Stimulated activated CD4-positive, alpha-beta T cell treated with anti-CD3 and anti-CD28 coated beads, Interleukin-1b, Interleukin-23, amount 100 ng/mL, for 1 hour (primary cell): ENCODE measurements at places on chromosomes 11 and 22.

- no peak for DNase-seq
Measured at GRCh38 chr11:2507212-2507901, 62.5 kb downstream of the KCNQ1 start.

DNA sequence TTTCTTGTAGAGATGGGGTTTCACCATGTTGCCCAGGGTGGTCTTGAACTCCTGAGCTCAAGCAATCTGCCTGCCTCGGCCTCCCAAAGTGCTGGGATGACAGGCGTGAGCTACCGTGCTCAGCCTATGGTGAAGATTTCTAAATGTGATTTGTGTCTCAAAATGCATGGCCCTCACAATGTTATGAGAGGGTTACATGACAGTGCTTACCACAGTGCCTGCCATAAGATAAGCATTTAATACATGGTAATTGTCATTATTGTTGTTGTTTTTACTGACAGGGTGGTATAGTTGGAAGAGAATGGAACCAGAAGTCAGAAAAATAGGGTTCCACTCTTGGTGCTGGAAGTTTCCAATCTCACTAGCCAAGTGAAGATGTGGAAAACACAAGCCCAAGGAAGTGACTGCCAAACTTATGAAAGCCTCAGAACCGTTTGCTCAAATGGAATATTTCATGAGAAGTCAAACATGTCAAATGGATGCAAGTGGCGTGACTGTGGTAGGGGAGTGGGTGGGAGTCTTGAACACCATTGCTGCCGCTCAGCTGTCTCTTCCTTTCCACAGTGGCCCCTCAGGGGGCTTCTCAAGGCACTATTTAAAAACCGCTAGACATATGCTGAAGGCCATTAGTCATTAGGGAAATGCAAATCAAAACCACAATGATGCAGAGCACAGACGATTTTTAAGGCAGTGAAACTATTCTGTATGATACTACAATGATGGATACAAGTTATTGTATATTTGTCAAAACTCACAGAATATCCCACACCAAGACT, 29.1 kb upstream of the LMO2 start:
- no peak for DNase-seq

DNA sequence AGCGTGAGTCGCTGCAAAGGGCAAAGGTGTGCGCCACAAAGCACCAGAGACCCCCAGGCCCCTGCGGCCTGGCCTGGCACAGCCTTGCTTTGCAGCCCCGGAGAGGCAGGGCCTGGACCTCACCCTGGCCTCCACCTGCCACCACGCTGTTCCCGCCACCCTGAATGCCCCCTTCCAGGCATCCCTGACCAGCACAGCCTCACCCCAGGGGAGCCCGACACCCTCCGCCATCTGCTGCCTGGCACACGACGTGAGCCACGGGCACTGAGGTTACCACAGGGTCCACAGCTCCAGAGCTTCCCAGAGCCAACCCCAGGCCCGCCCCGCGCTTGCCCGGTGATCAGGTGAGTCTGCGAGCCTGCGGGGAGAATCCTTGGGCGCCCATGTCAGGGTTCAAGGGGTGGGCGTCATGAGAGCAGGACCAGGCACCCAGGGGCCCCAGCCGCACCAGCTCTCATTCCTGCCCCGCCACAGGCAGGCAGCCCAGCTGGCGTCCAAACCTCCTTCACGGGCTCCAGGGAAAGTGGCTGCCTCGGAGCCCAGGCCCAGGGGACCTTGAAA, 171.3 kb downstream of the BRD1 start:
- no peak for DNase-seq

- DNase-seq: no peak
Measured at GRCh38 chr11:10592331-10592730, 23.9 kb upstream of the LYVE1 start.

DNA sequence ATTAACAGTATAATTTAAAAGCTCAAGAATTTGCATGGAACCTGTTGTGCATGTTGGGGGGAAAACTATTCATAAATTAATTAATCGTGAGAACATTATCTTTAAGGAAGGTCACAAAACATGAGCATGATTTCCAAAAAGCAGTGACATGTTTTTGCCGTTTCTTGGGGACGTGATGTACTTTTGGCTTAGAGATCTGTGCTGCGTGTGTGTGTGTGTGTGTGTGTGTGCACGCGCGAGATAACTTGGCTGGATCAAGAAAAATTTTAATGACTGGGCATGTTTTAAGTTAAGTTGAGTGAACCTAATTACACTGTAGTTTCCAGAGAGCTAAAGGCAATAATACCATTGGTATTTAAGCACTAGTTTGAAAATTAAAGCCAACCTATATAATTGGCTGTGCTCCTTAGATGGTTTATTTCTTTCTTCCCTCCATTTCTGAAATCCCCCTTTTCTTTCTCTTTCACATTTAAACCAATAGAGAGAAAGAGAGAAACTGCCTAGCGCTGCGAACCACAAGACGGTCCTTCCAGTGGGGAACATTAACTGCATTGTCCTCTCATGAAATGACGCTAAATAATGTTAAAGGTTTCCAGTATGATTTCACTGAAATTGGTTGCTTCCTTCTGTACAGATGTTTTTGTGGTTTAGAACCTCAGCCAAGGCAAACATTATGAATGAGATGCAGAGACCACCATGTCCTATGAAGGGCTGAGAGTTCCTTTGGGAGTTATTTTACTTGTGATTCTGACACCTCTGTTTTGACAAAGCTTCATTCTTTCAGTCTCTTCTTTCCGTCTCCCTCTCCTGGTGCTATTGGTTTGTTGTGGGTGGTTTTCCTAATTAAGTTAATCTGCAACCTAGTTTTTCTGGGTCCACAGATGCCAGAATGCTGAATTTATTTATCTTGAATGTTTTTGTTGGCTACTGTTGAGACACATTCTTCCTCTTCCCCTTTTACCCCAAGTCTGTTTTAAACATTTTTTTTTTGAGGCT, 51.7 kb downstream of the ZBTB16 start:
- no peak for DNase-seq

DNA sequence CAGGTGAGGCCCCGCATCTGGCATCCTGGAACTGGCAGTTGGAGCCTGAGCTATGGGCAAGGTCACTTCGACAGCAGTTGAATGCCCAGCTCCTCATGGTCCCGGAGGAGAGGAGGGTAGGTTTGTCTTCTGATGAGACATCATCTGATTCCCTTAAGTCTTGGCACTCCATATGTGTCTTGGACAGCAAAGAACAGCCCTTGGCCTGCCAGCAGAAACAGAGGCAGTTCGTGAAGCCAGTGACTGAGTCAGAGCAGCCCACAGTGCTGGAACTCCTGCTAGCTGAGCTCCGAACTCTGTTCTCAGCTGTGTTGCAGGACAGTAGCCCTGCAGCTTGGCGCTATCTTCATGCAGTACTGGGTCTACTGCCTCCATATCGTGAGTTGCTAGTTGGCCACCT, 1.0 kb downstream of the DNHD1 start:
- DNase-seq: no peak

DNA sequence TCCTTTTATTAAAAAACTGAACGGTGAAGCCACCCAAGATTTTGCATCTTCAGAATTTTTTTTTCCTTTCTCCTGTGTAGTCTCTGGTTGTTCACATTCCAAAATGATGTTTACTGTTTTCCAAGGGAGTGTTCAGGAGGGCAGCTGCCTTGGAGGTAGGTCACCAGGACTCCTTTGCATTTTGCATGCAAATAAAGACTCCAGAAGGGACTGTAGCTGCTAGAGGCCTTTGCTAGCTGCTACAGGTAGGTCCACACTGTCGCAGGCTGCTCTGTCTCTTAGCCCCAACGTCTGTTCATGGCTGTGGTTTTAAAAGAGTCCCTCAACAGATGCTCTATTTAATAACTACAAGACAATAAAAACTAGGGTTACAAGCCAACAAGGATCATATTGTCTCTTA, 11.4 kb downstream of the CTSC start:
- no peak for DNase-seq

GRCh38 chr11:126991596-126991995, 9.0 kb downstream of the KIRREL3 start:
- no peak for DNase-seq

GRCh38 chr22:48015701-48016100, 1253.3 kb downstream of the TBC1D22A start:
- no peak for DNase-seq

DNA sequence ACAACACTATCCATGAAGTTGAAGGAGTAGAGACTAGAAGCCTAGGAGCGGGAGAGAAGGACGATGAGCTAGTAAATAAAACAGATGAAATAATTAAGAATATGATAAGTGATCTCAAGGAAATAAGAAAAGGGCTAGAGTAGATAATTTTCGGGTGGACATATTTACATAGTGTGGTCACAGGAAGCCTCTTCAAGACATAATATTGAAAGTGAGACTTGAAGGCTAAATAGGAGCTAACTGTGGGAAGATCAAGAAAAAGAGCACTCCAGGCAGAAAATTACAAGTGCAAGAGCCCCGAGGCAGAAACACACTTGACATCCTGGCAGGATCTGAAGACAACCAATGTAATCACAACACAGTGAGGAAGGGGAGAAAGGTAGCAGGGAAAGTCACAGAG, 11.9 kb upstream of the PPFIBP2 start:
- DNase-seq: no peak

DNA sequence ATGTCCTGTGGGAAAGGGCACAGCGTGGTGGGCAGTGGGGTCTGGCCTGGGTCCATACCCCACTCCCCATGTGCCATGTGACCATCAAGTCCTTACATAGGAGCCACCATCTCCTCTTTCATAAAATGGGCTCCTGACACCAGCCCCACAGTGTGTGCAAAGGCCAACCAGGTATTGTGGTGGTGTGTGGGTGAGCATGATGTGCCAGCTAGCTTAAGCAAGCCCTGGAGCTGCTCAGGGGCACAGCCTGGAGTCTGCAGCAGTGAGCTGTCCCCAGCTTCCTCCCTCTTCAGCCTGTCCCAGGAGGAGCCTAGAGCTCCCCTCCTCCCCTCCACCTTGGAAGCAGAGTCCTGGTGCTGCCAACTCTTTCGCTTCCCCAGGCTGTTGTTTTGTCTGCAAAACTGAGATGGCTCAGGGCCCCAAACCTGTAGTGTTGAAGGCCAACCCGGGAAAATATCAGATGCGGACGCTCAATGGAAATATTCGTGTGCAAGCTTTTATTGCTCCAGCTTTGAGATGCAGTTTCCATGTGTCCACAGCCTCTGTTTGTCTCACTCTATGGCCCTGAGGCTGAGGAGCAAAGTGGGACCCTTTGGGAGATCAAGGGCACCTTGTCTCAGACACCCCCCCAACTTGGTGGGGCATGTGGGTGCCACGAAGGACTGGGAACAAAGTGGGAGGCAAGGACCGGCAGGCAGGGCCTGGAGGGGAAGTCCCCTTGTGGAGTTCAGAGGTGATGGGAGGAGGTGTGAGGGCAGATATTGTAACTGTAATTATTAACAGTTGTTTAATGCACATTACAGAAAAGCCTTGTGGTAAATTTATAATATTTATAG, 92.6 kb downstream of the CTTN start:
- no peak for DNase-seq

- no peak for DNase-seq
Measured at GRCh38 chr22:24582056-24582814, 10.6 kb downstream of the LRRC75B start.

DNA sequence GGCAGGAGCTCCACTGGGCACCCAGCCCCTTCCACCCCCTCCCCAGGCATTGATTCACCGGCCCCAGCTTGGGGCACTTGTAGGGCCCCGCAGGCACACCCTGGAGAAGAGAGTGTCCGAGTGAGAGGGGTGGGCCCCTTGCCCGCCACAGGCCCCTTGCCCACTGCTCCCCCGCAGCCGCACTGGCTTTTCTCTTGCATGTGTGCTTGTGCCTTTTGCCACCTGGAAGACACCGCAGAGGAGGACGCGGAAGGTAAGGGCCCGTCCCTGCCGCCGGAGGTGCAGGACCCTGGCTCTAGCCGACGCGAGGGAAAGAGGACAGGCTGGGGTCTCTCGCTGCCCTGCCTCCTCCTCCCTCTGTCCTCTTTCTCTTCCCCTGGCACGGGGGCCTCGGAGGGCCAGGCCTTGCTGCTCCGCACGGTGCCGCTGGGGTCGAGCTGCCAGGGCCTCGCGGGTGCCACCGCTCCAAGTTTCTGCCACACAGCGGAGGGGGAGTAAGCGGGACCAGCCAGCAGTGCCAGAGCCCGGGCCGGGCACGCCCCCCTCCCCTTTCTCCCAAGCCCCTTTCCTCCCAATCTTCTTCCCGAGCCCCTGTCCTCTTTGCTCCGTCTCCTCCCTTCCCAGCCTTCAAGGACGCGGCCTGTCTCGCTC, 9.5 kb downstream of the TNNT3 start:
- DNase-seq: no peak

- no peak for DNase-seq
Measured at GRCh38 chr11:119179983-119180382, 5.3 kb upstream of the NHERF4 start.

- DNase-seq: no peak
Measured at GRCh38 chr11:106996691-106997090, 21.6 kb downstream of the GUCY1A2 start.

- DNase-seq: no peak
Measured at GRCh38 chr11:12031856-12032544, 23.6 kb upstream of the DKK3 start.

GRCh38 chr11:109783014-109783413, 310.2 kb upstream of the ZC3H12C start:
- DNase-seq: no peak

DNA sequence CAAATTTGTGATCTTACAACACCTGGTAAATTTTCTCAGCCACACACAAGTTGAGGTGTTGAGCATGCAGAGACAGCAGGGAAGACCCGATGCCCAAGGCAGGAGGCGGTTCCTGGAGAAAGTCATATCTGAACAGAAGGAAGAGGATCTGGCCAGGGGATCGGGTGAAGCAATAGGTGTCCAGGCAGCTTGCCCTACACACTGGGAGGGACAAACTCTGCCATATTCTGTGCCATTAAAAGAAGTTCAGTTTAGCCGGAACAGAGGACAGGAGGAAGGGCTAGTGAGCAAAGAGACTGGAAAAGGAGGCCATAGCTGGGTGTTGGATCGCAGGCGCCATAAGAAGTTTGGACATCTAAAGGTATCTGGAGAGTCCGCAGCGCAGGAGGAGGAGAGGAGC, 76.5 kb downstream of the TMPRSS5 start:
- no peak for DNase-seq

DNA sequence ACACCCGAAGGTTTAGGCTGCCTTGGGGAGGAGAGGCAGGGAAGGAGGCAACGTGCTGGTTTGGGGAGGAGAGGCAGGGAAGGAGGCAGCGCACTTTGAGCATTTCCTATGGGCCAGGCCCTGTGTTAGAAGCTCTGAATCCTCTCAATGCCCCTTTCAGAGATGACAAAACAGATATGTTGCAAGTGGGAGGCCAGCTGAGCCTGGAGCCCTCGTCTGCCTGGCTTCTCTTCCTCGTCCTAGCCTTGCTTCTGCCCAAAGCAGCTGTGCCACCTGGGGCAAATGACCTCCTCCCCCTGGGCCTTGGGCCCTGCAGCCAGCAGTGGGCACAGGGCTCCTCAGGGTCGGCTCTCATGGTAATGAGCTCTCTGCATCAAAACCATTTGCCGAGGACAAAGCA, 15.3 kb upstream of the LRRC32 start:
- no peak for DNase-seq
